Esophagus mucosa (tissue), 1 donor: ENCODE measurements at places on chromosomes 1 and 21. TPM values are rescaled to one million over a fixed set of nuclear protein-coding genes. Genes with fewer than 3 reads are reported as not detected.

Gene GJA8
- total RNA-seq: not detected

Gene C1orf50
- total RNA-seq: 6.1 TPM

Gene KANK4
- not detected for total RNA-seq

DNA sequence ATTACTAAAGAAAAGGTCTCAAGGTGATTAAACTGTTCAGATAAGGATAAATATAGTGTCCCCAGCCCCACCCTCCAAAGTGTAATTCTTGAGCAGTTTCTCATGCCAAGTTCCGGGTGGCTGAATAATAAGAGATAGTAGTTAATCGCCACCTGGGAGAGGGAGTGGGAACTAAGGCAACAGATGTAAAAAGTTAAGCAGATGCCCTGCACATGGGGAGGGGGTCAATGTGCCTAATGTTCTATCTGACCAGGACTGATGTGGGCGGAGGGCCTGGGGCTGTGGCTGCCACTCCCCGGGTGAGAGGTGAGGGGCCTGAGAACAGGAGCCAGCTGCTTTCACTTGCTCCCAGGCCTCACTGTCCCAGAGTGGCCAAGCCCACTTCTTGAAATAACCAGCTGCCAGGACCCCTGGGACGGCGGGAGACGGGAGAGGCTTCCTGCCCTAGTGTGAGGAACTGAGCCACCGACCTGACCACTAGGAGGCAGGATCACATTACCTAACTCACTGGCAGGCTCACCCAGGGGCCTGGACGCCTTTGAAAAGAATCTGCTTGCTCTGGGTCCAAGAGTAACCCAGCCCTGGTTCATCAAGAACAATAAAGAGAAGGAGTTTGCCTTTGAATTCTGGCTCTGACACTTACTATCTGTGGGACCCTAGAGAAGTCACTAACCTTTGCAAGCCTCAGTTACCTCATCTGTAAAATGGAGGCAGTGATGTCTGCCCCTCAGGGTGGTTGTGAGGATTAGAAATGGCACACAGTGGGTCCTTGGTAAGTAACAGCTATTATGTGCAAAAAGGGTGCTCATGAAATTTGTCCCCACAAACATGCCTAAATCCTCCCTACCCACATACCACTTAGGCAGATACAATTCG is 179.2 kb downstream of the ATG4C start:
- peak; percentile 50 for ATAC-seq

GRCh38 chr1:55402671-55403464 is 187.7 kb upstream of the USP24 start:
- no peak for ATAC-seq

GRCh38 chr1:180160357-180160756 is 5.7 kb downstream of the QSOX1 start:
- no peak for ATAC-seq

DNA sequence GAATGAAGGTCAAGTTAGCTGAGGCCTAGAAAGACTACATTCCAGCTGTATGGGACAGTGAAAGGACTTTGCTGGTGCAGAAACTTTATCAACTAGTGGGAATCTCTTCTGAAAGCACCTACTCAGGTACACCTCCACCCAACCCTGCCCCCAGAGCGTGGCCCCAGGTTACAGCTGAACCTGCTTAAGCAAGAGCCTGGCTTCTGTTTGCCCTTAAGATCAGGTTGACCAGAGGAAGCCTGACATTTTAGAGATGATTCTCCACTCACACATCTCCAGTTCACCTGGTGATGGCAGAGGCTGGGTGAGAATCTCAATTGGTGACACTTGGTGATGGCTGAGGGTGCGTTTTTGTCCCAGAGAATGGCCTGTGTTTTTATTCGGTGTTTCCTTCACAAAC is 24.0 kb downstream of the ELAPOR1 start:
- no peak for ATAC-seq

DNA sequence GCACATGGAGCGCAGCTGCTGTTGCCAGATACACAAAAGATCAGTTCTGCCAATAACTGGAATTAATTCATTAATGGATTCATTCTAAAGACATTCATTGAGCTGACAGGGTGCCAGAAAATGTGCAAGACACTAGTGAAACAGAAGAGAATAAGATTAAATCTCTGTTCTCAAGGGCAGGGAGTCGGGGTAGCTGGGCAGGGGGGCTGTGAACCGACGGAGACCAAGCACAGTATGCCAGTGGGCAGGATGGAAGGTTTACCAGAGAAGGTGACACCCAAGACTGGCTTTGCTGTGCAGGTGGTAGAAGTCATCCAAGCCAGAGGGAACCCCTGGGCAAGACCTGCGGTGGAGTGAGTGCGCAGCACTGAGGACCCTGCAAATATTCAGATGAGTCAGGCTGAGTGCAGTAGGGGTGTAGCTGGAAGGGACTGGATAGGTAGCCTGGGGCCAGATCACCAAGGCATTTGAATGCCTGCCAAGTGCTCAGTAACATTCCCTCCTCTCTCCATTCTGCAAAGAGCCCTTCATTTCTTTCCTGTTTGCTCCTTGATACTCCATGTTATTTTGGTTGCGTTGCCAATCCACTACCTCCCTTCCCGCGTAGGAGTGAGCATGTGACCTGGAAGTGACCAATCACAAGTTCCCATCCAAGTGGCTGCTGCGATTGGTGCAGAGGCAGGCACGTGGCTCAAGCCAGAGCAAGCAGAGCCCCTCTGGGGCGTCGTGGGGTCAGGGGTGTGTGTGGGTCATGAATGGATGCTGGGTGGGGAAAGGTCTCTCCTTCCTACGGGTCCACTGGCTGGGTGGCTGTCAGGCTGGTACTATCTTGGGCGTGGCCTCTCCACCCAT is 413.1 kb downstream of the PTPRU start:
- ATAC-seq: no peak
